Uterus (tissue), 4 donors: ENCODE measurements at places on chromosomes 12 and 14. TPM values are rescaled to one million over a fixed set of nuclear protein-coding genes. Genes with fewer than 3 reads are reported as not detected.

GRCh38 chr12:4281173-4281654, 7.7 kb downstream of the CCND2 start:
- peak overlapping the region; percentile 64 for H3K27ac ChIP-seq
- peaks cover 24% of the 10 kb centered on the region for H3K4me1 ChIP-seq
- H3K36me3 ChIP-seq: no peaks in the 10 kb centered on the region
- no peaks in the 10 kb centered on the region for H3K27me3 ChIP-seq
- no peak for DNase-seq

GRCh38 chr14:92906823-92907222, 16.1 kb upstream of the CHGA start:
- no peaks in the 10 kb centered on the region for H3K27me3 ChIP-seq
- H3K4me3 ChIP-seq: no peak overlapping the region
- no peak overlapping the region for H3K27ac ChIP-seq
- no peaks in the 10 kb centered on the region for H3K4me1 ChIP-seq
- DNase-seq: no peak
- no peaks in the 10 kb centered on the region for H3K36me3 ChIP-seq

DNA sequence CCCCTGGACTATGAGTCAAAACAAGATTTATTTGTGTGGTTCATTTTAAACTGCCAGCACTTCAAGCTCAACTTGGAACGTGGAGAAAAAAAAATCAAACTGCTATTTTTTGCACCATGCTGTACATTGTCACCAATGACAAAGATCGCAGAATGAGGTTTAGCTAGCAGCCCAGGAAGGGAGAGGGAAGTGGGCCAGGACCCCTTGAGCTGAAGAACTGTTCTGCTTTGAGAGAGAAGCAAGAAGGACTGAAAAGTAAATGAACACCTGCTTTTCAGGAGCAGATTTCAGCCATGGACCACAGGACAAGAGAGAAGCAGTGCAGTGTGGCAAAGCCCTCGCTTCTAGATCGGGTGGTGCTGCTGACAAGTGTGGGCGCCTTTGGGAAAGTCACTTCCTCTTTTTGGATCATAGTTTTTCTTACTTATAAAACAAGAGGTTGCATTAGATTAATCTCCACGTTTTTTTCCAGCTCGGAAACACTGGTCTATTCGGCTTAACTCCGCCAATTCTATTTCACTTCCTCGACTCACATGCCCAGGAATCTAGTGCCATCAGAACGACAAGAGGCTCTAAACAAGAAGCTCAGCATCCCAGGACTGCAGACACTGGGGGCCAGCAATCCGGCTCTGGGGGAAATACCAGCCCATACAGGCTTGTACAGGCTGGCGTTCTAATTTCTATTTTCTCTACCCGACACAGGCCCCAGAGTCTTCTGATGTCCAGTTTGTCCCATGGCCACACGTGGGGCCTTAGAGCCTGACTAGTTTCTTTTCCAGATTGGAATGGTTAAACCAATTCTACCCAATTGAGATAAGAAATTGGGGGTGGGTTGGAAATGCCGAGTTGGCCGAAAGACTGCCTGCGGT, 129.9 kb downstream of the CRACR2A start:
- H3K4me3 ChIP-seq: no peak overlapping the region
- H3K4me1 ChIP-seq: no peaks in the 10 kb centered on the region
- H3K27ac ChIP-seq: no peak overlapping the region
- no peak for DNase-seq
- no peaks in the 10 kb centered on the region for H3K36me3 ChIP-seq

GRCh38 chr14:99118946-99119345, 153.1 kb downstream of the BCL11B start:
- no peaks in the 10 kb centered on the region for H3K36me3 ChIP-seq
- DNase-seq: no peak
- peaks cover 4% of the 10 kb centered on the region for H3K27me3 ChIP-seq
- no peak overlapping the region for H3K27ac ChIP-seq

DNA sequence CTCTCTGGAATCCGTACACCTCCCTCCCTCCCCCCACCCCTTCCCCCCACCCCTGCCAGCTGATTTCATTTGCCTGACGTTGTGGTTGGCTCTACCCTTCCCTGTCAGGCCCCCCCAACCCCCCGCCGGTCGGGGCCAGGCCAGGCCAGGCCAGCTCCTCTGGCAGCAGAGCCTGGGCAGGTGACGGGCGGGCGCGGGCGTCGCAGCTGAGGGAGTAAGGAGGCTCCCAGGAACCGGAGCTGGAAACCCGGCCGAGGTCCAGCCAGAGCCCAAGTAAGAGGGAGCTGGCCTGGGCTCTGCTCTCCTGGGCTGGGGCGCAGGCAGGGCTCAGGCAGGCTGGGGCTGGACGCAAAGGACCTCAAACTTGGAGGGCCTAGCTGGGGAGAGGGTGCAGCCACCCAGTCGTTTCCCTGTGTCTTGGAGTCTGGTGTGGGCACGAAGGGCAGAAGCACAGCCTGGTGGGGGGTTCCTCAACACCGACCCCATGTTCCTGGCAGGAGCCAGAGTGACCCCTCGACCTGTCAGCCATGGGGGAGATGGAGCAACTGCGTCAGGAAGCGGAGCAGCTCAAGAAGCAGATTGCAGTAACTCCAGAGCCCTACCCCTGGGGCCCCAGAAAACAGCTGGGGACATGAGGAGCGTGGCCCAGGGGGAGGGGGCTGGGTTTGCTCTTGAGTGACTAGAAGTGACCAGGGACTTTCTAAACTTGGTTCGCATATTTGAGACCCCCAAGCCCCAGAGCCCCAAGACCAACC, at the start of gene GNB3:
Gene GNB3, plus strand, starts transcription at position 165 of the 755 bp plus-strand sequence. Its CDS starts 363 bp downstream, at position 528.
- no peak within 1 kb of the TSS for H3K4me3 ChIP-seq
- no peak for DNase-seq
- H3K4me1 ChIP-seq: no peaks in the 10 kb centered on the region

- no peak for DNase-seq
- no peaks in the 10 kb centered on the region for H3K4me1 ChIP-seq
- no peaks in the 10 kb centered on the region for H3K27me3 ChIP-seq
- H3K27ac ChIP-seq: no peak overlapping the region
Observed at GRCh38 chr14:34966413-34966812, 16.4 kb upstream of the SRP54 start.

DNA sequence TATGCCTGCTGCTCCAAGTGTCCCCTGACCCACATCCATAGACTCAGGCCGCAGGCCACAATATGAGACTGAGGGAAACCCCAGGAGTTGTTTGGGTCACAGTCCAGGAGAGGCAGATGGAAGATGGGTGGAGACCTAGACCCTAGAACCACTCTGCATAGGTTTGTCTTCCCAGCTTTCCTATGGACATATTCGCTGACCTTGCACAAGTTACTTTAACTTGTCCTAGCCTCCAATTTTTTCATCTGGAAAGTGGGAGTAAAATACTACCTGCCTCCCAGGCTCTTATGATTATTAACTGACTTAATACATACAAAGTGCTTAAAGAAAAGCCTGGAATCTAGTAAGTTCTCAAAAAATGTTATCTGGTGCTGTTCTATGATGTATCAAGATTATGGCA, 157.1 kb upstream of the IFNG-AS1 start:
- H3K27me3 ChIP-seq: no peaks in the 10 kb centered on the region
- no peak overlapping the region for H3K27ac ChIP-seq
- H3K4me3 ChIP-seq: no peak overlapping the region
- no peaks in the 10 kb centered on the region for H3K36me3 ChIP-seq
- no peaks in the 10 kb centered on the region for H3K4me1 ChIP-seq

- no peaks in the 10 kb centered on the region for H3K4me1 ChIP-seq
- no peaks in the 10 kb centered on the region for H3K36me3 ChIP-seq
- no peaks in the 10 kb centered on the region for H3K27me3 ChIP-seq
- H3K27ac ChIP-seq: peak within 1 kb of the TSS; percentile 73
- DNase-seq: peak; percentile 93
Observed at GRCh38 chr12:112937741-112938719, at the start of gene OAS3. OAS3 (plus strand) TSS chr12:112938474; CDS start chr12:112938531, 57 bp downstream.

DNA sequence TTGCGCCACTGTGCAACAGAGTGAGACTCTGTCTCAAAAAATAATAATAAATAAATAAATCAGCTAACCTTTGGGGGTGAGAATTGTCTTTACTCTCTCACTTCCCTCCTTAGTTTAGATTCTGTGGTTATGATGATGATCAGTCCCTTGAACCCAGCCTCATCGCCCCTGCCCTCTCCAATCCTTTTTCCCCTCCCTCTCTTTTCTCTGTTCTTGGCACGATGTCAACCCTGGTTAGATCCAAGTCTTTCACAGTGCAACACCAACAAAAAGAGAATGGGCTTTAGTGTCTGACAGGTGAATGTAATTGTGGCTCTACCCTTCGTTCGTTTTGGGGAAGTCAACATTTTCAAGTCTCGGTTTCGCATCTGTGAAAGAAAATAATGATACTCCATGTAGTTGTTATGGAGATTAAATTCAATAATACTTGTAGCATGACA, 59.0 kb downstream of the NTN4 start:
- DNase-seq: no peak
- no peak overlapping the region for H3K27ac ChIP-seq
- H3K4me3 ChIP-seq: no peak overlapping the region
- no peaks in the 10 kb centered on the region for H3K27me3 ChIP-seq

CSRNP2 gene
- total RNA-seq: 24.1 TPM

DNA sequence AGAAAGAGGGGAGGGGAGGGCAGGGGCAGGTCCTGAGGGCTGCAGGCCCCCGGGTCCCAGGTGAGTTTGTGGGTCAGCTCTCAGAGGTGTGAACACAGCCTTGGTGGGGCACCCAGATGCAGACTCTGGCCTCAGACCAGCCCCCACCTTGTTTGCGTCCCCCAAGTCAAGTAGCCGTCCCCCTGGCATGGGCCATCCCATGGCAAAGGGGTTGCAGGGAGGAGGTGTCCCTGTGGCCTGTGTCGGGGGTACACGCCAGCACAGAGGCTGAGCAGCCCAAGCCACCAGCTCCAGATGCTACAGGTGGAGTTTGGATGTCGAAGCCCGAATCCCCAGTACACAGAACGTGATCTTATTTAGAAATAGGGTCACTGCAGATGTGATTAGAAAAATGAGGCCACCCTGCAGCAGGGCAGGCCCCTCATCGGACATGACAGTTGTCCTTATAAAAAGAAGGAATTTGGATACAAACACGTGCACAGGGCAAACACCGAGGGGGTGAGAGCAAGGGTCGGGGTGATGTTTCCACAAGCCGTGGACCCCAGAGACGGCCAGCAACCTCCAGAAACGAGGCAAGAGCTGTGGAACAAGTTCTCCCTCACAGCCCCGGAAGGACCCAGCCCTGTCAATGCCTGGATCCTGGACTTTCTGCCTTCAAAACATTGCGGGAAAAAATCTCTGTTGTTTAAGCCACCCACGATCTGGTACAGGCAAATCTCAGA, 141.2 kb upstream of the C14orf180 start:
- H3K4me1 ChIP-seq: peaks cover 7% of the 10 kb centered on the region
- no peaks in the 10 kb centered on the region for H3K27me3 ChIP-seq
- no peaks in the 10 kb centered on the region for H3K36me3 ChIP-seq
- no peak overlapping the region for H3K27ac ChIP-seq
- no peak for DNase-seq

DNA sequence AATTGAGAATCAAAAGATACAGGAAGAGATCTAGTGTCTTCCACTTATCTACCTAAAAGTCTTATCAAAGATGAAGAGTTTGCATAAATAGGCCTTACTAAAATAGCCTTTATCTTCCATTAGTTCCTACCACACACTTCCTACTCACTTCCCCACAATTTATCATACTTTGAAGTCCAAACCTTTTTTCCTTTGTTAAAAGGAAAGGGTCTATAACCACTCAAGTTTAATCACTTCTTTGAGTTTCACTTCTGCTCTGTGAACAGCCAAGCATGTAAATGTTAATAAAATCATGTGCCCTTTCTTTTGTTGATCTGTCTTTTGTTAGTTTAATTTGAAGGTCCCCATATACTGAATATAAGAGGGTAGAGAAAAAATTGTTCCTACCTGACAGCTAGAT, 114.5 kb downstream of the PHLDA1 start:
- H3K36me3 ChIP-seq: no peaks in the 10 kb centered on the region
- H3K27ac ChIP-seq: no peak overlapping the region
- H3K4me3 ChIP-seq: no peak overlapping the region
- no peak for DNase-seq

GRCh38 chr12:6853626-6854025, 1.7 kb downstream of the USP5 start:
- H3K27ac ChIP-seq: no peak overlapping the region
- no peaks in the 10 kb centered on the region for H3K36me3 ChIP-seq

GRCh38 chr14:99215277-99215676, 56.7 kb downstream of the BCL11B start:
- H3K36me3 ChIP-seq: no peaks in the 10 kb centered on the region
- DNase-seq: no peak
- H3K27ac ChIP-seq: no peak overlapping the region
- no peak overlapping the region for H3K4me3 ChIP-seq

DNA sequence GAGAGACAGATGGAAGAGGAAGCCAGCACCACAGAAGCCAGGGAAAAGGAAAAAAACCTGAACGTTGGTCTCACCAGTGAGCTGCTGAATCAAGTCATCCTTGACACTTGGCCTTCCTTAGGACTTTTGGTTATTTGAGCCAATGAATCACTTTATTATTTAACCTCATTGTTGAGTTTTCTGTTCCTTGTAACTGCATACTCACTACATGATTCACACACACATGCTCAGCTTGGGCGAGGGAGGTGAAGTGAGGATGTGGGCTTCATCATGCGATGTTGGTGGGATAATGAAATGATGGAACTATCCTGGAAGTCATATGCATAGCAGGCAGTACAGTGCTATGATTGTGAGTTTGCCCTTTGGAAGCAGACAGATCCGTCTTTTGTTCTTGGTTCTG, 40.6 kb upstream of the RPH3A start:
- H3K4me3 ChIP-seq: no peak overlapping the region
- no peak overlapping the region for H3K27ac ChIP-seq
- H3K27me3 ChIP-seq: no peaks in the 10 kb centered on the region
- no peak for DNase-seq

SMARCC2 gene
- total RNA-seq: 75.1 TPM

NPAS3 gene
- total RNA-seq: 15.2 TPM

DNA sequence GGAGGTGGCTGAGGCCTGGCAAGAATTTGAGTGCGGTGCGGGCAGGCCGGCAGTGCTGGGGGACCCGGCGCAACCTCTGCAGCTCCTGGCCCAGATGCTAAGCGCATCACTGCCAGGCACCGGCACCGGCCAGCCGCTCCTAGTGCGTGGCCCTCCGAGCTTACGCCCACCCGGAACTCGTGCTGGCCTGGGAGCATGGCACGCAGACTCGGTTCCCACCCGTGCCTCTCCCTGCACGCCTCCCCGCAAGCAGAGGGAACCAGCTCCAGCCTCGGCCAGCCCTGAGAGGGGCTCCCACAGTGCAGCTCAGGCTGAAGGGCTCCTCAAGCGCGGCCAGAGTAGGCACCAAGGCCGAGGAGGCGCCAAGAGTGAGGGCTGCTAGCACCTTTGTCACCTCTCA, 63.7 kb downstream of the CCDC60 start:
- DNase-seq: no peak
- no peaks in the 10 kb centered on the region for H3K36me3 ChIP-seq
- no peaks in the 10 kb centered on the region for H3K27me3 ChIP-seq
- no peak overlapping the region for H3K27ac ChIP-seq
- no peaks in the 10 kb centered on the region for H3K4me1 ChIP-seq
- H3K4me3 ChIP-seq: no peak overlapping the region

TOMM20L gene
- 18.7 TPM for total RNA-seq

GRCh38 chr12:45216983-45217485, 1.1 kb downstream of the ANO6 start:
- DNase-seq: no peak
- no peaks in the 10 kb centered on the region for H3K4me1 ChIP-seq
- peak overlapping the region; percentile 86 for H3K4me3 ChIP-seq
- H3K36me3 ChIP-seq: no peaks in the 10 kb centered on the region
- no peaks in the 10 kb centered on the region for H3K27me3 ChIP-seq

GRCh38 chr14:105348169-105348944, 33.8 kb downstream of the PACS2 start:
- no peaks in the 10 kb centered on the region for H3K27me3 ChIP-seq
- no peaks in the 10 kb centered on the region for H3K36me3 ChIP-seq
- no peak overlapping the region for H3K4me3 ChIP-seq
- DNase-seq: no peak
- no peak overlapping the region for H3K27ac ChIP-seq
- H3K4me1 ChIP-seq: peaks cover 4% of the 10 kb centered on the region
